ENCODE measurements at places on chromosomes 6 and 20. TPM values are rescaled to one million over a fixed set of nuclear protein-coding genes. Genes with fewer than 3 reads are reported as not detected.

Gene TINAG
- not detected for total RNA-seq

Gene GRM4
- total RNA-seq = not detected

Gene SAMD5
- not detected for total RNA-seq

Gene TUBB1
- not detected for total RNA-seq

Gene MLN
- total RNA-seq = not detected

Gene GABRR1
- not detected for total RNA-seq

Gene C6orf118
- not detected for total RNA-seq

Gene GJA10
- total RNA-seq = not detected

Gene ECI2
- total RNA-seq = 18.4 TPM

Gene GTSF1L
- total RNA-seq = not detected

Gene PACSIN1
- total RNA-seq = 0.19 TPM

Gene ENPP5
- 0.14 TPM for total RNA-seq

Gene GLP1R
- total RNA-seq = not detected

Gene RAMACL
- total RNA-seq = 0.73 TPM

Gene TPD52L2
- total RNA-seq = 48.8 TPM

Gene KATNA1
- total RNA-seq = 26.1 TPM
